Upper lobe of left lung (tissue), 6 donors: ENCODE measurements at places on chromosomes 12 and 14.

DNA sequence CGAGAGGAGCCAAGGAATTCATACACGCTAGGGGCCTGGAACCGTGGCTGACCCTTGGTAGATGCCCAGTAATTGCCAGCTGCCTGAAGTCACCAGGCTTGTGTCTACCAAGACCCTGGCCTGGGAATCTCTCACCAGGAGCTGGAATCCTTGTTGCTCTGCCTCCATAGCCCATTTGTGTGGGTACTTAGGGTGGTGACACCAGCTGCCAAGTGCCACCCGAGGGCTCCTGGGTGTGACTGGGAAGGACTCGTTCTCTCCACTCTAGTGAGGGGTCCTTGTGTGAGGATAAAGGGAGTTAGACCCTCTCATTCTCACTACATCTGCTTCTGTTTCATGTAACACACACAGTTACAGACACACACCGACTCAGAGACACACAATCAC, 17.9 kb downstream of the SERPINA1 start:
- no peak for DNase-seq

DNA sequence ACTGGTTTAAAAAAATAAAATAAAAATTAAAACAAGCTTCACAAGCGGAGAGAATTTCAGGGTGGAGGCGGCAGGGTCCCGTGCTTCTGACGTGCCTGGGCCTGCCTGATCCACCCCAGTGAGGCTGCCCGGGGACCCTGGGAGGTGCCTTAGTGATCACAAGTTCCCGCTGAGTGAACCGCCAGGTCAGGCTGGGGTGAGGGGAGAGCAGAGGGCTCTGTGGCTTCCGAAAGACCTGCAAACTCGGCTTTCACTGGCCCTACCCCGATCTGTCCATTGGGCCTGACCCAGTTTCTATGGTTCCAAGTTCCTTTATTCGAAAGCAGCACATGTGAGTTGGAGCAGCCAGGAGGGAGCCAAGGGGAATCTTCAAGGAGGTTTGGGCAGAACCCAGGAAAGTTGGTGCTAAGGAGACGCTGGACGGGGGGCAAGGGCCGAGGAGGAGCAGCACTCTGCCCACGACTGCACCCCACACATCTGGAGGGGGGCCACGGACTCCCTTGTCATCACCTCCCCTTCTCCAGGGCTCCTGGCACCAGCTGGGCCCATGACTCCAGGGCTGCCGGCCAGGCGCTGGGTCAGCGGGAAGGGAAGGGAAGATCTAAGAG, 12.9 kb downstream of the MMP14 start:
- DNase-seq: peak; percentile 89

DNA sequence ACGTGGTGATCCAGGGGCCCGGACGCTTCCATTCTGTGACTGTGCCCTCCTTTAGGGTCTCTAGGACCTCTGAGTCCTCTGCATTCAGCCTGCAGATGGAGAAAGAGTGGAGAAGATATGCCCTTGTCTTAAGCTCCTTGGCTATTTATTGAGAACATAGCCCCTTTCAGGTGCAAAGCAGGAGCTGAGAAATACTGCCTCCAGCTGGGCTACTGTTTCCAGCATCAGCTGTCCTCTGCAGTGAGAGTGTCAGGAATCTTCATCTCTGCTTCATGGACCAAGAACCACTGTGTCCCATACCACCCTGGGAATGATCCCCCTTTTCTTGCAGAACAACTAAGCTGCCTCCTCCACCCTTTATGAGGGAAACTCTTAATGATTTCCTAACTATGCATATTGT, 47.8 kb upstream of the CEP83 start:
- DNase-seq: no peak

DNA sequence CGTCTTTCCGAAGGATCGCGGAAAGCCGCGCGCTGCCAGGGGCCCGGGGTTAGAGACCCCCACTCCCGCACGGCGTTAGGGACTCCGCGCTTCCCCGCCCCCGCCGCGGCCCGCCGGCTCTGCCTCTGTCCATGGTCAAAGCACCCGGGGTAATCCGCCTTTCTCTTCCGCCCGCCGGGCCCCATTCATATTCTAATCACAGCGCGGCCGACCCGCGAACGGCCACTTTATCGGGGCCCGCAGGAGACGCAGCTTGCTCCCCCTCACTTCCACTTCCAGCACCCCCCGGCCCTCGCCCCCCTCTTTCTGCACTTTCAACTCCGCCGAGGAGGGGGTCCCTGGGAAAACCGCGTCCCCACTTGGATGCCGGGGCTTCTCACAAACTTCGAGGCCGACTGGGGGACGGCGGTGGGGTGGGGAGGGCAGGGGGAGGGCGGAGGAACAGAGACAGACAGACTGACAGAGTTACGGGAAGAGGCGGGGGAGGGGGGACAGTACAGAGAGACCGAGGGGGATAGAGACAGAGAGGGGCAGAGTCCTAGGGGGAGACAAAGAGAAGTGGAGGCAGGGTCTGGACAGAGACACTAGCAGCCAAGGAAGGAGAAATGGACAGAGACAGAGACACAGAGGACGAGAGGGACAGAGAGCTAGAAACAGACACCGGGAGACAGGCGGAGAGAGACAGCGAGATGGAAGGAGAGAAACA, 1.1 kb upstream of the RFX4 start:
- DNase-seq: peak; percentile 86

GRCh38 chr14:81801921-81802320, 268.3 kb upstream of the SEL1L start:
- no peak for DNase-seq

DNA sequence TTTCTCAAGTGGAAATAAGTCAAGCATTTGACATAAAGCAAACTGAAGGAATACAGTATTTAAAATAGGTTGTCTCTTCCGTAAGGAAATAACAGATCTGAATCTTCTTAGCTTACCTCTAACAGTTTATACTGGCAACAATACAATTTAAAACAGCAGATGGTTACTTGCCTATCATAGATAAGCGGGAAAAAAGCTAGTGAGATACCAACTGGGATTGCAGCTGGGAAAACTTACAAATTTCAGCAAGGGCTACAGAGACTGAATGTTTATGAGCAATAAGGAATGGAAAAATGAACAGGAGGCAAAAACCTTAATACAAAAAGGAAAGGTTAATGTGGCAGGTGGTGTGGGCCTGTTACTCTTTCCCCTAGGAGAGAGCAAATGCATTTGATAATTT, 220.0 kb downstream of the RASSF9 start:
- DNase-seq: no peak

DNA sequence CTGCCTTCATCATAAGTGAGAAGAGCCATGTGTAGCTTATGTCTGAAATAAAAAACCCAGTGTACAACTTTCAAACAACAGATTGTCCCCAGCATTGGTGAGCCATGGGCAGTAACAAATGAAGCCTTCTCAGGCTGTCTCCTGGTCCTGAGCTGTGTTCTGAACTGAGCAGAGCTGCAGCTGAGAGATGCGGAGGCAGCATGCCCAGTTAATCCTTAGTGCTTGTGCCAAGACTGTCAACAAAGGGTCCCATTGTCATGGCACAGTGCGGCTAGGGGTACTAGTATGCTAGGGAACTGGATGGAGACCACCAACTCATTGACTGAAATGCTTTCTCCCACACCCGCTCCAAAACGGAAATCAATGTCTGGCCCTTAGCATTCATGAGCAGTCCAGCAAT, 154.3 kb downstream of the RMST start:
- DNase-seq: no peak

GRCh38 chr14:35385042-35385839, 19.3 kb downstream of the NFKBIA start:
- no peak for DNase-seq

- no peak for DNase-seq
These were observed 6.5 kb downstream of the PHLDA1 start for GRCh38 chr12:76024942-76025600.

GRCh38 chr14:34489324-34489723, 27.3 kb upstream of the SPTSSA start:
- no peak for DNase-seq

DNA sequence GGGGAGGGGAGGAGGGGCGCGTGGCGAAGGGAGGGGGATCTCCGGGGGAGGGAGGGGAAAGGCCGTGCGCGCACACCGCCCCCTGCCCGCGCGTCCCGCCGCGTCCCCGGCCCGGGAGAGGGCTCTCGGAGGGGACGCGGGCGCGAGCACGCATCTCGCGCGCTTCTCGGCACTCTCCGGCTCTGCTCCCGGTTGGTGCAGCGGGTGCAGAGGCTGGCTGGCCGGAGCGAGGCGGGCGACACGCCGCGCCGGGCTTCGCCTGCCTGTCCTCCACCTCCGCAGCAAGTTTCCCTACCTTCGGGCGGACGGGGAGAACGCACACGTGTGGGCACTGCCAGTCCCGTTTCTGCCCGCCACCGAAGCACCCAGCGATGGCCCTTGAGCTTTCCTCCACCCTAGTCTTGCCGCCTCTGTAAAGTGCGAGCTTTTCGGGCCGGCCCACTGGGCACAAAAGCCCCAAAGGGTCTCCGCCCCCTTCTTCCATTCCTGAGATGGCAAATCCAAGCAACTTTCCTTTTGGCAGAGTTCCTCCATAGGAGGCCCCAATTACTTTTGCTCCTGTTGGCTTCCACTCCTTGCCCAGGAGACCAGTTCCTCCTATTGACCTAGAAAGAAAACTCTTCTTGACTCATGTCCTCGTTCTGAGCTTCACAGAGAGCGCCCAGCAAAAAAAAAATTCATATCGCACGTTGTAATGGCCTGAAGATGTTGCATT, 363 bp upstream of the CSAD start:
- DNase-seq: peak; percentile 83

DNA sequence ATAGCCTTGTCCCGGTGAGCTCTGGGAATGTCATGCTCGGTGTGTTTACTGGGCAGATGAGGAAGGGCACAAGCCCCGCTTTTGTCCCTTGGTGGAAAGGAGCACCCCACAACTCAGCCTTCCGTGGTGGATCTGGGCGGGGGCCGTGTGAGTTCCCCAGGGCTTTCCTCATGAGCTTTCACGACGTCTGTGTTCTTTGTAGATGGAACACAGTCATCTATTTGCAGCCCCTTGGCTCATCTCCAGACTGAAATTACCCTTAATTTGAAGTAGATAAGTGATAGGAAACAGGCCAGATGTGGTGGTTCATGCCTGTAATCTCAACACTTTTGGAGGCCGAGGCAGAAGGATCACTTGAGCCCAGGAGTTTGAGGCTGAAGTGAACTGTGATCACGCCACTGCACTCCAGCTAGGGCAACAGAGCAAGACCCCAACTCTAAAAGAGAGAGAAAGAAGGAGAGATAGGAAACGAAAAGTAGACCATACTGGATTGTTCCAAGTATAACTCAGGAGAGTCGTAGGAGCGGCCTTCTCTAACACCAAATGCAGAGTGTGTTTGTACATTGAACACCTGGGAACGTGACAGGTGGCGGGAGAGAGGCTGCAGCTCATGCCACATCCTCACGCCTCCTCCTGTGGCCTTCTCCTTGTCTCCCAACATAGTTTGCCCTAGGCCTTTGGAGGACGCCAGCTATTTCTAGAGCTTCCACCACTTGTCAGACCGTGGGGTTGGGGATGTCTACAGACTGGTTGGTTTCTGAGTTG, 8.8 kb downstream of the P2RX4 start:
- no peak for DNase-seq

DNA sequence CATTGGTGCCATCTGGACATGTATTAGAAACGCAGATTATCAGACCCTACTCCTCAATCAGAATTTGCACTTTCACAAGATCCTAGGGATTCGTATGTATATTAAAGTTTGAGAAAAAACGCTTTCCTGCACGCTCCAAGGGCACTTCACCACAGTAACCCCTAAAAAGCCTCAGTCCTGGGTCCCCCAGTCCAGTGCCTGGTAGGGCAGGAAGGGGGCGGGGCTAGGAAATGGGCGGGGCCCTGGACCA, 369 bp downstream of the DEPDC4 start:
- peak; percentile 95 for DNase-seq

GRCh38 chr14:73426877-73427276, 31.5 kb downstream of the NUMB start:
- no peak for DNase-seq

DNA sequence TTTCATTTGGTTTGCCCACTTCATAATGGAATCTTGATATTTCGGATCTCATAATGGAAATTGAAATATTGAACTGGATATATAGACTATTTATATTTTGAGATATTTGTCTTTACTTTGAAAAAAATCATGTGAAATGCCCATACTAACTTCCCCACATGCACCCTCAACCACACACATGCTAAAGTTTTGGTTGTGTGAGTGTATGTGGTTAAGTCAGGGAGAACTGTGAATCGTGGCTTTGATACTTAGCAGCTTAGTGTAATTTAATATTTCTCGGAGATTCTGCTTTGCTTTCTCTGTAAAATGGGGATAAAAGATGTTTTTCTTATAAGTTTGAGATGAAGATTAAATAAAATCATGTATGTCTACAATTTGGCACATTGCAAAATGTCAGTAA, 162.1 kb downstream of the OTOGL start:
- no peak for DNase-seq

DNA sequence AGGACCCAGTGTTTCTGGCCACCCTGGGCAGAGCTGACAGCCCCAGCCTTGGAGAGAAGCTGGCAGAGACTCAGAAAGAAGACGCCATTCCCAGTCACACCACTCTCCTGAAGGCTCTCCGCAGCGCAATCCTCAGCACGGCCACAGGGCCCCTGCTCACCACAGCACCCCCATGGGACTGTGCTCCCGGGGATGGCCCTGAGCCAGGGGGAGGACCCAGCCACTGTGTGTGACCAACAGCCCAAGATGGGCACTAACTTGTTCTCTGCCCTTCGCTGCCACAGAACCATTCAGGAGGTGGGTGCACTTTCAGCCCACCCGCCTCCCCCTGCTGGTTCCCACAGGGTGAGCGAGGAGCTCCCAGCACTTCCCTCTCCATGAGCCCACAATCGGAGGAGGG, 57.1 kb downstream of the CCNK start:
- DNase-seq: peak; percentile 65

- DNase-seq: no peak
These were observed 226.3 kb downstream of the PHLDA1 start for GRCh38 chr12:75805320-75805719.

DNA sequence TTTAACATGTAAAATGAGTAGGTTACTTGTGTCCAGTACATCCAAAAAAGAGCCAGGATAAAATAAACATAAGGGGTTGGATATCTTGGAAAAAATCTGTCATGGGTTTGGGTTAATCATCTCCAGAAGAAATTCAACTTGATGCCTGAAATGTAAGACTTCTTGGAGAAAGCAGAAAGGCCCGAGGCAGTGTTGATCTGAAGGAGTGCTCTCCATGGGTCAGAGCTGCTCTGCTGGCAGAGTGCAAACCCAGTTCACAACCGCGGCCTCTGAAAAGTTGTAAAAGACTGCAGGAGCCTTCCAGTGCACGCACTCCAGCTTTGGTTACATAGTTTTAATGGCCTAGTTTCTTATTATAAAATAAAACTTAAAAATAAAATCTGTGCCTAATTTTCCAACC, 97.3 kb upstream of the ALX1 start:
- no peak for DNase-seq

- no peak for DNase-seq
These were observed 34.1 kb downstream of the NOC4L start for GRCh38 chr12:132178316-132178715.

DNA sequence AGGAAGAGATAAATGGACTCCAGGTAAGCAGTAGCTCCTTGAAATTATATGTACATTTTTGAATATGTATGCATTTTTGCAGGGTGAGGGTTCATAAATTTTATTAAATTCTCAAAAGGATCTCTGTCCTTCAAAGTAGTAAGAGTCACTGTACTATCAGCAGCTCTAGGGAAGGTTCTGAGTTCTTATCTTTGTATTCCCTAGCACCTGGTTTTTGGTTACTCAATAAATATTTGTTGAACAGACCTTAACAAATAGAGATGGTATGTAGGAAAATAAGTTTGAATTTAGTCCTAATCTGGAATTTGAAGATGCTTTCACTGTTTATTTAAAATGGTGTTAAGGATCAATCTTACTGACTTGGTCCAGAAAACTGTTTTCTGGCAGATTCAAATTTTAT, 18.3 kb downstream of the LEMD3 start:
- DNase-seq: no peak

- DNase-seq: no peak
These were observed 44.3 kb upstream of the TMPO start for GRCh38 chr12:98471085-98471484.
